ENCODE measurements at places on chromosomes 12 and 14. TPM values are rescaled to one million over a fixed set of nuclear protein-coding genes. Genes with fewer than 3 reads are reported as not detected.

DNA sequence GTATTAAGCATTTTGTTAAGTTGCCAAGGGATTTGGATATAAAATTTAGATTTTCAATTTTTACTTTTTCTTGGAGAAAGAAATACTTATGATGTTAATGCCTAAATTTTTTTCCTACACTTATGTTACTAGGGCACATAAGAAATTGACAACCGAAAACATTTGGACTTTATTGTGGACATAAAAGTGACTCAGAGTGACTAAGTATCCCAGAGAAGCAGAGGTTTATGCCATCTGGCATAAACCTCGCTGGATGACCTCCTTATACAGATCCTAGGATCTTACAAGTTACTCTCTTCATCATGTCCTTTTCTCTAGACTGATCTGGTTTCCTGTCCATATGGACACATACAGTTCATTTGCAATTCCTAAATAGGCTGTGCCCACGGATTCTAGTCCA, 89.8 kb downstream of the RERG start:
- peak; percentile 31 for DNase-seq

- DNase-seq = no peak
Measured at GRCh38 chr14:74982661-74983060, 20.1 kb upstream of the EIF2B2 start.

DNA sequence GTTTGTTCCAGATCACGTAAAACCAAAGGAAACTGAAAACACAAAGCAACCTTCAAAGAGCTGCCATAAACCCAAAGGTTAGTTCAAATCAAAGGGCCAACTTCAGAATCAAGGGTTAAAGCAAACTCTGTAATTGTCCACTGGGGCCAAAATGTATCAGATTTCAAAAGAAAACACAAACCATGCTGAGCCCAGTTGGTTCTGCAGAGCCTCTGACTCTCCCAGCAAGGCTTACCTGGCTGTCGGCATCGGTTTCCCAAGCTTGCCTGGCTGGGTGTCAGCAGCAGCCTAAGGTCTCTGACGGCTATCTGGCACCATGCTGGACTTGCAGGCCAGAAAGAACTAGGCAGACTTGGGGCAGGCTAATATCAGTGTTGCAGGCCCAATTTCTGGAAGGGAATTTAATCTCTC, 125.3 kb downstream of the DAD1 start:
- DNase-seq = no peak

DNA sequence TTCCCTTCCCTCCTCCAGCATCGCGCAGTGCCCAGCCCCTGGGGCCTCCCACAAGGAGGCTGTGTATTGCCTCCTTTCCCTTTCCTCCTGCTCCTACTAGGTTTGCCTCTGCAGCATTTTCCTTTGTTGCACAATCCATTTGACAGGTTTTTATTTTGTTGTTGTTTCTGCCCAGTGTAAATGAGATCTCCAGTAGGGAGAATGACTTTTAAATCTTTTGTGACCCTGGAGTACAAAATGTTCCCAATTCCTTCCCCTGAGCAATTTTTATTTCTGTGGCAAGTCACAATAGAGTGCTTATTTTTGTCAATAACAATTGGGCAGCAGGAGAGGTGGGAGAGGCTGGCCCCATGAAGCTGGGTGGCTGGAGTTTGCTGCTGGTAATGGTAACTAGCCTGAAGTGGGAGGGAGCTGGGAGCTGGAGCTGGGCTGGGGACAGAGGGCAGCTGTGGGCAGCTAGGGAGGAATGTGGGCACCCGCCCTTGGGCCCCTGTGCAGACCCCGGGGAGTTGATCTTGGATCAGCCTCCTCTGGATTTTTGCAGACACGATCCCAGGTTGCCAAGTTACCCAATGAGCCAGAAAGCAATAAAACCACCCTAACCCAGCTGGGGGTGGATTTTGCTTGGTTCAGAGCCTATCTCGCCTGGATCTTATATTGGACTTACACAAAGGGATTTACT, 160.1 kb downstream of the KTN1 start:
- no peak for DNase-seq

- DNase-seq = no peak
Measured at GRCh38 chr12:71719647-71720370, 33.9 kb downstream of the TMEM19 start.

DNA sequence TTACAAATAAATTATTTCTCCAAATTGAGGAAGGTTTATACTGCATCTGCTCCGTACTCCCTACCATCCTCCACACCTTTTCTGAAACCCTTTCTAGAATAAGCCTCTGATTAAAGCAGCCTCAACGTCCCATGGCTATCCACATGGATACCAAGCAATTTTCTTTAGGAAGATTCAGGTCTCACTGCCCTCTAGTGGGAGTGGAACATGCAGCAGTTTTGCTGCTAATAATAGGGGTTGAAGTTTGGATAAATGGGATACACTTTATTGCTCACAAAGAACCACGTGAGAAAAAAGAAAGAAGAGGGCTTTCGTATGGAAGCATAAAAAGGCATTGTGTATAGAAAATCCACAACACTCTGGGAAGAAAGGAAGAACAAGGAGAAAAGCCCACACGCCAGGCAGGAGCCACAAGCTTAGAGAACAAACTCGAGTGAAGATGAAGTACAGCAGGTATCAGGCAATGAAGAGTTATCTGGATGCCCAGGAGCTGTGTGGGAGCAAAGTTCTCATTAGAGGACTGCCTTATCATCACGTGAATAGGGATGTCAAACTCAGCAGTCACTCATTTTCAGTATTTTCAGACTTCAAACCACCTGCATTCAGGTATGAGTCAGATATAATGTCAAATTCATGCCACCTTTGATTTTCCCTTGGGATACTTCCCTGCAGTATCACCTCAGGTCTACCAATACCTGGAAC, 45.8 kb downstream of the CCER1 start:
- DNase-seq = peak; percentile 59

- no peak for DNase-seq
Measured at GRCh38 chr14:75497191-75497590, 25.1 kb upstream of the BATF start.

DNA sequence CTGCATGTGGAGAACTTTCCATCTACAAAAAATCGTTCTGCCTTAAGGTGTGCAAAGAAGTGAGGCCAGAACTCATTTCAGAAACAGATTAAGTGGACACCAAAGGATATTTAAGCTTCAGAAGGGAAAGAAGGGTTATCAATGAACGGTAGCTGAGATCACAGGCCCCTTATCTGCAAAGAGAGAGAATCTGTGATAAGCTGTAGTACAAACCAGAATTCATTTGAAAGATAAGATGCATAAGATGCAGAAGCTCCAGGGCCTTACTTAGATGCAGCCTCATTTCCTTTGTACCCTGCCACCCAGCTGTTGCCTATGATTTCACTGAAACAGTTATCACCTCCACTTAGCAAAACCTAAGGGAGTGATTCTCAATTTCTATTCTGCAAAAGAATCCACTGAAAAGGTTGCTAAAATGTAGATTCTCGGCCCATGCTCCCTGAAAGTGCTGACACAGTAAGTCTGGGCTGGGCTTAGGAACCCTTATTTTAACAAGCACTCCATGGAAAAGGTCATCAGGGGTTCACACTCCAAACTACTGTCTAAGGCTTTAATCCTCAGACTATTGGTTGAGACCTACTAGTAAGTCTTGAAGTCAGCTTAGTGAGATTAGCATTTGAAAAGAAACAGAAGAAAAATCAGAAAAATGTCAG, 64.8 kb downstream of the HELB start:
- no peak for DNase-seq

DNA sequence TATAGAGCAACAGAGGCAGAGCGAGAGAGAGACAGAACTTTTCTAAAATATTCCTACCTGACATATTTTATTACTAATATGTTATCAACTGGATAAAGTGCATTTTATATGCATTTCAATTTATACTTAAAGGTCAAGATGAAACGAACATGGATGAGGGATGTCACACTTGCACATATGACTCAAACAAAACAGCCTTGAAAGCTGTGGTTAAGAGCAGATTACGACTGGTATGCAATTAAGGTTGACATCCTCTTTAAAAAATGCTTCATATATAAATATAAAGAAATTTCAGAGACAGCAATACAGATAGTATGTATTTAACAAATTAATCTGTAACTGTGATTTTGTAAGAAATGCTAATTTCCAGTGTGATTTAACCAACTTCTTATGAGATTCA, 52.5 kb downstream of the LMO3 start:
- DNase-seq = no peak

GRCh38 chr14:102917469-102918211, 4.8 kb upstream of the AMN start:
- peak; percentile 39 for DNase-seq

DNA sequence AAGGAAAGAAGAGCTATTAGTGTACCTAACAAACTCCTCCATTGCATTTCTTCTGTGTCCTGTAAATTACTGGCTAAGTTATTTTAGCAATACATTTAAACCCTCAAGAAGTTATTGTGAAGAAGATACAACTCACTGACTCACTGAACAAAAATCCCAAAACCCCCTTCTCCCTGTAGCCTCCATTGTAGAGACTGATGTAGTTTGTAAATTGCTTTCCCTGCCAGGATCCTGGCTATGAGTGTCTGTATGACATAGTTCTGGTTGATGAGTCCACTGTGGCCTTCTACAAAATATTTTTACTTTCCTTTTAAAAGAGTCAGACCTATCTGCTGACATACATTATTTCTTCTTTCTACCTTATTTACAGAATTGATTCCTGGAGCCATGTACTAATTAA, 155.6 kb downstream of the SLC6A15 start:
- DNase-seq = no peak

GRCh38 chr12:52278575-52279421, 4.4 kb downstream of the KRT86 start:
- peak; percentile 87 for DNase-seq

DNA sequence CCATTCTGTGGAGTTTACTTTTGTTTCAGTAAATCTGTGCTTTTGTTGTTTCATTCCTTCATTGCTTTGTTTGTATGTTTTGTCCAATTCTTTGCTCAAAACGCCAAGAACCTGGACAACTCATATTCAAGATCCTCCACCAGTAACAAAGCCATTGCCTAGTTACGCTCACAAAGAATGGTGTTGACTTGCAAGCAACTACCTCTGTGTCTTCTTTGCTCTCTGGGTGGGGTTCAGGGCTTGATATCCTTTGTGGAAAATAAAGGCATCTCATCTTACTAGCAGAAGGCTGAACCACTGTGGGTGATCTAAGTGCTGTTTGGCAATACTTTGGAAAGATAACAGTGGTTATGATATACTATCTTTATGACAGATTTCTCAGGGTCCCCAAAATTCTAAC, 233.4 kb upstream of the ABCD2 start:
- DNase-seq = no peak

DNA sequence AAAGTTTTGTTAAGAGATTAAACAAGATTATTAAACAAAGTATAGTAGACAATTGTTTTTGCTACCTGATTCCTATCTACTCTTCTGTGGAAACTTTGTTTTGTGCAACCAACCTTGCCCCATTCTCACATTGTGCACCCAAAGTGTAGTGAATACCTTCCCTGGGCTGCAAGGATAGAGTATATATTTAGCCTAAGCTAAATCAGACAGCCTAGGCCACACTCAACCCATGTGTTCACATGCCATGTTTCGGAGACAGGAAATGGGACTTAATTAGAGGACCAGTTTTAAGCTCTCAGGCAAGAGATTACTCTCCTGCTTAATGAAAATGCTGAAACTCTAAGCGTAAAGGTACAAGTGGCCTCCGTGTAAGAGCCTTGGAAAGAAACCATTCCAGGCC, 734.9 kb upstream of the USP15 start:
- DNase-seq = no peak

GRCh38 chr14:61192989-61193388, 88.1 kb downstream of the TMEM30B start:
- DNase-seq = no peak

GRCh38 chr12:26226122-26226521, 30.7 kb downstream of the SSPN start:
- DNase-seq = no peak

GRCh38 chr14:93976477-93977057, at the start of gene ASB2:
Gene ASB2, minus strand, starts transcription at chr14:93976570. Its CDS starts 12,031 bp downstream, at chr14:93964539.
- no peak for DNase-seq

- no peak for DNase-seq
Measured at GRCh38 chr14:61884711-61885110, 122.5 kb downstream of the SNAPC1 start.

DNA sequence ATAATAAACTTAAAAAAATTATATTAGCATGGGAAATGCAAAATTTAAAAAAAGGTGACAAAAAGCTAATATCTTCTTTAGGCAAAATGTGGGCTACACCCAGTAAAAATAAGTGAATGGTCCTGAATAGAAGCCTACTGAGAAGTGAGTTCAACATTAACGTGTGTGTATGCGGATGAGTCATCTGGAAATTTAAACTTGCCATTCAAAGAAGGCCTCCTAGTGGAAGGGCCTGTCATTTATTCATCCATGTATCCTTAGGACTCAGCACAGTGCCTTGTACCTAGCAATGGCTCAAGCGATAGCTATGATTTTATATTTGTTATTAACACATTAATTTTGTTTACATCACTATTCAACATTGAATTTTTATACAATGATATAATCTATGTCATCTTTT, 226.2 kb downstream of the NUBPL start:
- peak; percentile 50 for DNase-seq

- DNase-seq = no peak
Measured at GRCh38 chr12:53201639-53202038, 5.4 kb downstream of the ITGB7 start.

- no peak for DNase-seq
Measured at GRCh38 chr12:104667139-104667538, 210.4 kb downstream of the CHST11 start.

DNA sequence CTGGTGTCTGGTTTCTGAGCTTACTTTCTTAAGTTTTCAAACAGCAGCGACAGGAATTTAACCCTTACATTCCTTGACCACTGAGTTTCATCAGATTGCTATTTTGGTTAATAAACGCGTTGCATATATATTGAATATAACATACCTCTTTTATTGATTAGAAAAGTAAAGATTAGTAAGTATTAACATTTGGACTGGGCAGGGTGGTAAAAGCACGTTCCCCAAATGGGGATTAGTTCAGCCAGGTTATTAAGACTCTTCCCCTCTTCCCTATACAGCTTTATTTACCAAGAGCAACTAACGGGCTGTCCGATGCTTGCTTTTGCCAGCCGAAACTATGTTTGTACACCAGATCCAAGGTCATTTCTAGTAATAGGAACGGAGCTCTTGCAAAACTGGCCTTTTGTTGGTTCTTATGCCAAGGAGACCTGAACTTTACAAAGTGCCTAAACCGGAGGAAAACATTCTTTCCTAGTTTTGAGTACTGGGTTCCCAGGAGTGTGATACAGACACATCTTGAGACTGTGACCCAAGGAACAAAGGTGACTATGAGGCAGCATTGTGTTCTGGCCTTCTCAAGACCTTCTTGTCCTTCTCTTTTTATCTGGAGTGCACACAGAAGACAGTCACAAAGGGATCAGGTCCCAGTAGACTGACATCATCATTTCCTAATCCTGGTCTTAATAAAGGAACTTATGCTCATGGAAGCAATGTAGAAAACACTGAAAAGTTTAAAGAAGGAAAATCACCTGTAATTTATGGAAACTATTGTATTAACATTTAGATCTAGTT, 2.6 kb downstream of the GLRX5 start:
- no peak for DNase-seq

The DLK1 gene
- polyA plus RNA-seq = 0.08 TPM

The KRT82 gene
- polyA plus RNA-seq = not detected

The LHX5 gene
- not detected for polyA plus RNA-seq

The LRRC43 gene
- not detected for polyA plus RNA-seq

The GRIP1 gene
- polyA plus RNA-seq = 2.3 TPM

The ISCA2 gene
- polyA plus RNA-seq = 48.8 TPM

The RD3L gene
- polyA plus RNA-seq = not detected

The TCL1A gene
- not detected for polyA plus RNA-seq

The GLT1D1 gene
- not detected for polyA plus RNA-seq

The HVCN1 gene
- polyA plus RNA-seq = 0.46 TPM

The RHOJ gene
- polyA plus RNA-seq = not detected

The MLF2 gene
- 269 TPM for polyA plus RNA-seq

The DUSP6 gene
- 2.5 TPM for polyA plus RNA-seq

The CLEC1B gene
- polyA plus RNA-seq = not detected

All from A549 (cell line).